GM19239 (cell line): ENCODE measurements at places on chromosomes 11 and 22.

- no peak for DNase-seq
Measured at GRCh38 chr22:37880668-37881440, 25.2 kb upstream of the MICALL1 start.

GRCh38 chr11:12377824-12378593 is 638 bp downstream of the PARVA start:
- DNase-seq, result no peak

DNA sequence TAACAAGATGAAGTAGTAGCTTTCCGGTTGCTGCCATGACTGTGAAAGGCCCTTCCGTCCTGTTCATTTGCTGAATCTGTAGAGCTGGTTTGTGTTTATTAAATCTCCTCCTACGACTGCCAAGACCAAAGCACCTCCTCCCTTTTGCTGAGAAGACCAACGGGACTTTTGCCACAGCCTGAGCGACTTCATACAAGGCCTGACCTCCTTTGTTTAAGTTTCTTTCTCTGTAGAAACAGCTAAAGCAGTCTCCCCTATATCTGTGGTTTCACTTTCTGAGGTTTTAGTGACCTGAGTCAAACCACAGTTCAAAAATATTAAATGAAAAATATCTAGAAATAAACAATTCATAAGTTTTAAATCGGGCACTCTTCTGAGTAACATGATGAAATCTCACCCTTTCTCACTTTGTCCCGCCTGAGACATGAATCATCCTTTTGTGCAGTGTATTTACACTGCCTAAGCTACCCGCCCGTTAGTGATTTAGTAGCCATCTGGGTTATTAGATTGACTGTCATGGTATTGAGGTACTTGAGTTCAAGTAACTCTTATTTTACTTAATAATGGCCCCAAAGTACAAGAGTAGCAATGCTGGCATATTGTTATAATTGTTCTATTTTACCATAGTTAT is 119.1 kb upstream of the LRRC4C start:
- DNase-seq, result no peak

- DNase-seq, result no peak
Measured at GRCh38 chr11:92552942-92553341, 328.3 kb downstream of the FAT3 start.

DNA sequence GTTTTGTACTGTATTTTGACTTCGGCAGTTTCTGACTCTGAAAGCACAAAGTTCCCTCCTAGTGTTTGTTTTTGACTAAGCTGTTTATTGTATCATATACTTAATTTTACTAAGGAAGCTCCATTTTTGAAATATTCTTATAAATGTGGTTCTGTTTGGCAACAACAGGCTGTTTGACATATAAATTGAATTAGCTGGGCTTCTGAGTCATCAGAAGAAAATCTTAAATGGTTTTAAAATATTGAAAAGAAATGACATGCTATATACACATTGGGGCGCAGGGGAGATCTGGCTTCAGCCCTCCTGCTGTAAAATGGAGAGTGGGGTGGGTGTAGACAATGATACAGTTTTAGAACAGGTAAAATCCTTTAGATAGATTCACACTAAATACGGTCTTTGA is 38.6 kb downstream of the SHISA8 start:
- no peak for DNase-seq

DNA sequence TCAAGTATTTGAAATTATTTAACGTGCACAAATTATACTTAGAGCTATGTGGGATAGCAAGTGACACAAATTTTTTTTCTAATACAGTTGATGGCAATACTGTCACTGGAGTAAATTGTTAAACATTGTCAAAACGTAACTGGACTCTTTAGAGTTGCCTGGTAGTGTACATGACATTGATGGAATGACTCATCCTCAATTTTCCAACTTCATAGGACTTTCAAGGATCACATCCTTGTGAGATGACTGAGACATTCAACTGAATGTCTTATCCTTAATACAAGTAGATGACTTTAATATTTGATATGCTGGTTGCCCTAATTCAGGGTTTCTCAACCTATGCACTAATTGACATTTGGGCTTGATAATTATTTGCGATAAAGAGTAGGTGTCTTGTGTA is 310.0 kb downstream of the SWAP70 start:
- no peak for DNase-seq

- no peak for DNase-seq
Measured at GRCh38 chr22:35113341-35113740, 47.4 kb downstream of the ISX start.

DNA sequence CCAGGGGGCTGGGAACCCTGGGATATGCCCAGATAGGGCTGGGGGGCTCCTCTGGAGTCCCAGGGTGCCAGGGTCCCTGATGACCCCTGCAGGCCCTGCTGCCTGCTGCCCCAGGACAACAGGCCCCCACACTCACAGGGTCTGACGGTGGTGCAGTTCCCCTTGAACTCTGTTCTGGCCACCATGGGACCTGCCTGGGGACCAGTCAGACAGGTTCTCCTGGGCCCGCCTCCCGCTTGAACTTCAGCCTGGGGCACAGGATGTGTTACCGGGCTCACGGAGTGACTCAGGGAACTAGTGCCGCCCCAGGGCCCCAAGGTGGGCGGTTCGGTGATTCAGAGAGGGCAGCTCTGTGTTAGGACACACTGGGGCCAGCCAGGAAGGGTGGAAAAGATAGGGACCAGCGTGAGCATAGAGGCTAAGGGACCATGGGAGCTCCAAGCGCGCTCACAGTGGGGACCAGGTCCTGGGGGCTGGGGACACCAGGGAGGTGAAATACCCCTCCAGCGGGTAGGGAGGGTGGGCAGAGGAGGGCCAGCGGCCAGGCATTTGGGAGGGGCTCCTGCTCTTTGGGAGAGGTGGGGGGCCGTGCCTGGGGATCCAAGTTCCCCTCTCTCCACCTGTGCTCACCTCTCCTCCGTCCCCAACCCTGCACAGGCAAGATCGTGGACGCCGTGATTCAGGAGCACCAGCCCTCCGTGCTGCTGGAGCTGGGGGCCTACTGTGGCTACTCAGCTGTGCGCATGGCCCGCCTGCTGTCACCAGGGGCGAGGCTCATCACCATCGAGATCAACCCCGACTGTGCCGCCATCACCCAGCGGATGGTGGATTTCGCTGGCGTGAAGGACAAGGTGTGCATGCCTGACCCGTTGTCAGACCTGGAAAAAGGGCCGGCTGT is 21.5 kb upstream of the TXNRD2 start:
- no peak for DNase-seq

GRCh38 chr11:28169816-28170215 is 61.6 kb downstream of the METTL15 start:
- DNase-seq, result no peak

DNA sequence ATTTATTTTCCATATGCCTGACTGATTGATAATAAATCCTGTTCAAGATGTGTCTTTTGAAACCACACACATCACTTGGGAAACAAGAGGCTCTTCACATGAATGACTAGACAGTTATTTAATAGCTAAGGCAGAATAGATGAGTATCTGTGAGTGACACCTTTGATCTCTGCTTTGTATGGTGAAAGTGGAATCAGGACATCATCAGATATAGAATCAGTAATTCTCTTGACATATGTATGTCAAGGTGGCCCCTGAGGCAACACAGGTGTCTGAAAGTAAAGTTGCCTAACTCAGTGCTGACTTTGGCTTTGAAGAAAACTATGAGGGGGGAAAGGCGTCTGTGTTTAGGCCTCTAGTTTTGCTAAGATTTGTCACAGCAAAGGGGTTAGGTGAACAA is 11.5 kb upstream of the CASP4 start:
- no peak for DNase-seq

- no peak for DNase-seq
Measured at GRCh38 chr11:121656328-121657090, 203.7 kb upstream of the SORL1-AS1 start.

DNA sequence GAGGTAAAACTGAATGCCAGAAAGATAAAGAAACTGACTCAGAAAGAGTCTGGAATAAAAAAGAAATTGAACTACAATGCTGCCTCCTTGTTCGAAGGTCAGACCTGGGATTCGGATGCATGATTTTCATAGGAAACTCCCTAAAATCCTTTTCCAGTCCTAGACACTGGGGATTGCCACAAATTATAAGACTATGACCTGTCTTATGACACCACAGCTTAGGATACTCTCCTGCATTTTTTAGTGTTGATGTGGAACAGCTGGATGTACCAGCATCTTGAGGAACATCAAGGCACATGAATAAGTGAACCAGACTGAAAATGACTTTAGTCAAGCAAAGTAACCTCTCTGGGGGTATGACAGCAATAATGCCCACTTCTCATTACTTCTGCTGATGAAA is 9.0 kb downstream of the KIRREL3 start:
- no peak for DNase-seq

- DNase-seq, result no peak
Measured at GRCh38 chr11:60777106-60777505, 8.0 kb upstream of the MS4A10 start.

- no peak for DNase-seq
Measured at GRCh38 chr11:24521601-24522000, 24.7 kb downstream of the LUZP2 start.

DNA sequence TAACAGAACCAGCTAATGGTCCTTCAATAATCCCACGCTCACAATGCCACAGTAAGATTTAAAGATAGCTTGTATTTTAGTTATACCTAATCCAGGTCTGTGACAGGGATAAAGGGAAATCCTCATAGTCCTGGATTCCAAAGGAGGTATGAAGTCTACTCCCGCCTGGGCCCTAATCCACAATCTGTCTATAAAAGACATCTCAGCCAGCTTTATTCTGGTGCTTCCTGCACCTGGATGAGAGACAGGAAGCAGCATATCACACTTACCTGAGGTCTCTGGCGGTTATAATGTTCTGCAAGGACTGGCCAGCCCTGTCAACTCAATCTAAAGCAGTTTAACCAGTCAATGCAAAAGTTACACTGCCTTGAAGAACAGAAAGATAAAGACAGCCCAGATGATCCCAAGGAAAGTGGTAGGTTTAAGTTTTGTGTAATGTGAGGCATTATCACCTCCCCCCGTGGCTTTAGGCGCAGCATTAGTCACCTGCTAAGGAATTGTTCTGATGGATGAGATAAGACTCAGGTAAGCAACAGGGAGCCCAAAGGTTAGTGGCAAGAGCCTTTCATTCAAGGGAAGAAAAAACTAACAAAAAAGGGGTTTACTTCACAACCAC is 57.6 kb downstream of the PLEKHA7 start:
- DNase-seq, result no peak

DNA sequence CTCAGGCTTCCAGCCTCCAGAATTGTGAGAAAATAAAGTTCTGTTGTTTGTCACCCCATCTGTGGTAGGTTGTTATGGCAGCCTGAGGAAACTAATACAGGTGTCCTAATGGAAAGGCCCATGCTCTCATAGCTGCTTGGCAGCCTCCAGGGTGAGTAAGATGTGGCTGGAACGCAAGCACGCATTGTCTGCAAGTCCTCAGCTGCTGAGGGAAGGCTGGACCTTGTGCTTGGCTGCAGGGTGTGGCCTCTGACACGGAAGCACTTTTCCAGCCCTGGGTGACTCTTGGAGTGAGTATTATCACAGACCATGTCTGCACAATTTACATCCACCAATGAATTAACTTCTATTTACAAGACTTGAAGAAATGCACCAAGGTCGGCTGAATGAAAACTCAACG is 44.4 kb upstream of the BARX2 start:
- DNase-seq, result no peak

DNA sequence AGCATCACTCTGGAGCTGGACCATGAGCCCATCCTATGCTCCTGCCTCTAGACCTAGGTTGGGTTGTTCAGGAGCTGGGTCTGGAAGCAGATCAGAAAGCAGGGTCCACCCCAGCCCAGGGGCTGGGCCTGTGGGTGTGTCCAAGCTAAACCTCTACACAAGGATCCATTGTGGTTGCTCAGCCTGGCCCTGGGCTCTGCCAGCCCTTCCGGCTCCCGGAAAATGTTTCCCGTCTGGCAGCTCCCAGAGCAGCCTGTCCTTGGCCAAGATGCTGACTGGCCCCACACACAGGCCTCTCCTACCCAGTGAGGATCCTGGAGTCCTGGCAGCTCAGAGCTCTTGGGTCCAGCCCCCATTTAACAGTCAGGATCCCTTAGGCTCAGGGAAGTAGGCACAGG is 35.3 kb upstream of the FCHSD2 start:
- DNase-seq, result no peak

GRCh38 chr11:70323806-70324205 is 53.3 kb downstream of the PPFIA1 start:
- no peak for DNase-seq

DNA sequence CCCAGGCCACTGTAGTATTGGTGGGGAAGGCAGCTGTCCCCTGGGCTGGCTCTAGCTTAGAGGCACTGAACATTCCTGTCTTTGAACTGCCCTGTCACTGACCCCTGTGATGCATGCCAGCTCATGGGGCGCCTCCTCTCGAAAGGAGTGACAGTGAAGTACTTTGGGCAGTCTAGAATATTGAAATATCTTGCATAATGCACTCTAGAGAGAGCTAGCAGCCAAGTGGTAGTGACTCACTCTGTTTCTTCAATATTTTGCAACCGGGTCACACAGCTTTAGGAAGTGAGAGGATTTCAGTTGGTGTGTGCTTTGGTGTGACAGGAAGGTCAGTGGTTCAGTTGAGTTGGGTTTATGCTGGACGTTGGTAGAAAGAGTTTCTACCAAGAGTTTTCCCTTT is 35.5 kb upstream of the ST14 start:
- DNase-seq, result no peak

- DNase-seq, result no peak
Measured at GRCh38 chr11:94088906-94089305, 39.7 kb upstream of the PANX1 start.

DNA sequence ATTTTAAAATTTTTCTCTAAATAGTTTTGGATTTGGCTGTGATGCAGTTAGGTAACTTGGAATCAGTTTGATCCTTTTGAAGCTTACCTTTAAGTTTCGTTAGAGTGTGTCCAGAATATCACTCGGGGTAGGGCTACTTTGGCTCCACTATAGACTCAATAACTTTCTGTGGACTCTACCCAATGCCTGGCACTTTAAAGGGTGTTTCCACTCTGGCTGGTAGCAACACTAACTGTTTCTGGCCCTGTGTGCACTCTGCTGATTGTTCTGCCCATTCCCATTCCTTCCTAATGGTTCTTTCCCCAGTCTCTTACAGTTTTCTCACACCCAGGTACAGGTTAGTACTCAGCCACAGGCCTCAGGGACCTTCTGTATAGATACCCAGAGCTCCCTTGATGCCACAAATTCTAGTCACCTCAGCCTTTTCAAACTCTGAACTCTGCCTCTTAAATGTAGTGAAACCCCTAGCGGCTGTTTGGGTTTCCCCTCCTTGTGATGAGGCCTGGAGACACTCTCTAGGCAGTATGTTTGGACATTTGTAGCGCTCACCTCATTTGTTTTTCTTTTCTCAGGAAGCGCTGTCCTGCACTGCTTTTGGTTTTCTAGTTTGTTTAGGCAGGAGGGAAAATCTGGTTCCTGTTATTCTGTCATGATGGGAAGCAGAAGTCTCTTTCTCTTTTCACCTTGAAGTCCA is 16.8 kb downstream of the CUL5 start:
- peak; percentile 17 for DNase-seq

- DNase-seq, result no peak
Measured at GRCh38 chr22:43166132-43166930, 15.0 kb downstream of the TSPO start.

GRCh38 chr11:83073258-83073657 is 1.6 kb upstream of the RAB30 start:
- no peak for DNase-seq
